ENCODE measurements at places on chromosomes 3 and 15.

- no peak for DNase-seq
Observed at GRCh38 chr3:56761887-56762651, 39.7 kb downstream of the ARHGEF3 start.

GRCh38 chr15:55267401-55268175 is 22.0 kb downstream of the RAB27A start:
- peak; percentile 54 for DNase-seq

GRCh38 chr3:50388720-50389413 is 29.5 kb upstream of the TMEM115 start:
- DNase-seq: no peak

DNA sequence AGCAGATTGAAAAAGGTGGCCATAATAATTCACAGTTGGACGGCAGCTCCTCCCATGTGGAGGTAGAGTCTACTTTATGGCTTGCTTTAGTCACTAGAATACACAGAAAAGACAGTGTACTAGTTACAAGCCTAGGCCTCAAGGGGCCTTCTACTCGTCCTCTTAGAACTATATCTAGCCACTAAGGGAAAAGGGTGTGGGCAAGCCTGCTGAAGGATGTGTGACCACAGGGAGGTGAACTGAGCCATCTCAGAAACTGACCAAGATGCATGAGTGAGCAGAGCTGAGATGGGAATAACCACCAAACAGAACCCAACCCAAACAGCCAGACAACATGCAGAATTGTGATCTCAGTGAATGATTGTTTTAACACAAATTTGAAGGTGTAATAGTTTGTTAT is 335.6 kb upstream of the LMCD1 start:
- DNase-seq: no peak

DNA sequence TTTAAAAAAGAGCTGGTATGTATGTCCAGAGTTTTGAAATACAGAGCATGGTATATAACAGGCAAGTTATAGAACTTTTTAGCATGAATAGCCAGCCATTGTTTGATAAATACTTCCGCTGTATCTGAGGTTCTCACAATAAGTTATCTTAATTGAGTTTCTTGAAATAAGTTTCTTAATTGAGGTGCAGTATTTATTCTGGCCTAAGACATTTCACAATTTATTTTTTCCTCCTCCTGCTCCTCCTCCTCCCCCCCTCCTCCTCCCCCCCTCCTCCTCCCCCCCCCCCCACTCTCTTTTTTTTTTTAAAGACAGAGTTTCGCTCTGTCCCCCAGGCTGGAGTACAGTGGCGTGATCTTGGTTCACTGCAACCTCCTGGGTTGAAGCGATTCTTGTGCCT is 83.4 kb downstream of the VPS8 start:
- DNase-seq: no peak

DNA sequence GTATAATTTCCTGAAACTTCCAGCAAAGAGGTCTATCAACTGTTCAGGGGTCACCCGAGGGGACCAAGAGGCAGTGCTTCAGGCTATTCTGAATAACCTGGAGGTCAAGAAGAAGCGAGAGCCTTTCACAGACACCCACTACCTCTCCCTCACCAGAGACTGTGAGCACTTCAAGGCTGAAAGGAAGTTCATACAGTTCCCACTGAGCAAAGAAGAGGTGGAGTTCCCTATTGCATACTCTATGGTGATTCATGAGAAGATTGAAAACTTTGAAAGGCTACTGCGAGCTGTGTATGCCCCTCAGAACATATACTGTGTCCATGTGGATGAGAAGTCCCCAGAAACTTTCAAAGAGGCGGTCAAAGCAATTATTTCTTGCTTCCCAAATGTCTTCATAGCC is 6.8 kb downstream of the GCNT3 start:
- no peak for DNase-seq

DNA sequence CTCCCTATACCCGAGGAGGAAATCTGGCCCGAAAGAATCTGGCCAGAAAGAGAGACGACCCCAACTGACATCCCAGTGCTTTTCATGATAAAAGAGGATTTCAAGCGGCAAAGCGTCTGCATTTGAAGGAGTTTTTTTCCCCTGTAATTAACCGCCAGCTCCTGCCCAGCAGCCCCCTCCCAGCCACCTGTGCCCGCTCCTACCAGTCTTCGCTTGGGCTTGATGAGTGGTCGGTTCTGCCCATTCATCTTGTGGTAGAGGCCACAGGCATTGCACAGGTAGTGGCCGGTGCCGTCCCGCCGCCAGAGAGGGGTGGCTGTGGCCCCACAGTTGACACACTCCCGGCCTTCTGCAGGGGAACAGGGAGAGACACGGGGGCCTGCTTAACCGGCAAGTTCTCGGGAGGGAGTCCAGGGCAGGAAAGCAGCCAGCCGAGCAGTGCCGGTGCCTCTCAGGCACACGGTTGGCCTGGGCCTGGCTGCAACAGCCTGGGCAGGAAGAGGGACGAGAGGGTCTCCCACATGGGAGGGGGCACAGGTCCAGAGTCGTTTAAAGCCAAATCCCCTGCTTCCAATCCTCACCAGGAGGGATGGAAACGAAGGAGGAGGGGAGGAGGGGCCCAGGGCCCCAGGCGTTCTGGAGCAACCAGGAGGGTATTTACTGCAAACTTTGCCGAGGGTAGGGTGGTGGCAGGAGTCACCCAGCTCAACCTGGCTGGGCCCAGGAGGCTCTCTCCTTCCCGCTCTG is 9.2 kb downstream of the GATA2 start:
- no peak for DNase-seq

GRCh38 chr3:153670577-153670976 is 450.6 kb upstream of the ARHGEF26 start:
- no peak for DNase-seq

- no peak for DNase-seq
Observed at GRCh38 chr15:35458176-35458856, 87.6 kb downstream of the DPH6 start.

- DNase-seq: no peak
Observed at GRCh38 chr3:111910806-111911205, 51.7 kb downstream of the PHLDB2 start.

DNA sequence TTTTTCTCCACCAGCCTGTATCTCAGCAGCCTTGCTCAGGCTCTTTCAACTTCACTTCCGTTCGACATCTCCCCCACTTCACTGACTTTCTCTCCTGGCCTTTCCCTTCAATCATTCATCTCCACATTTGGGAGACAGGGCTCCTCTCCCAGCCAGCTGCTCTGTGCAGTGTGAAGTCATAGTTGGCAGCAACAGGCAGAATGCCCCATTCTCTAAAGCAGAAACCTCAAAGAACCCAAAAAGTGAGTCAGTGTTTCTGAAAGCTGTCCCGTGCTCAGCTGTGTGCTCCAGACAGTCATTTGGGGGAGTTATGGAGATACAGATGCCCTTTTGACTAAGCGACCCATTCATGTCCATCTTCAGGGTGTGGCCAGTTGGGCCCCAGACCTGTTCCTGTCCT is 54.3 kb downstream of the NTRK3 start:
- no peak for DNase-seq

GRCh38 chr3:13884851-13885703 is 5.2 kb upstream of the WNT7A start:
- DNase-seq: peak; percentile 72

DNA sequence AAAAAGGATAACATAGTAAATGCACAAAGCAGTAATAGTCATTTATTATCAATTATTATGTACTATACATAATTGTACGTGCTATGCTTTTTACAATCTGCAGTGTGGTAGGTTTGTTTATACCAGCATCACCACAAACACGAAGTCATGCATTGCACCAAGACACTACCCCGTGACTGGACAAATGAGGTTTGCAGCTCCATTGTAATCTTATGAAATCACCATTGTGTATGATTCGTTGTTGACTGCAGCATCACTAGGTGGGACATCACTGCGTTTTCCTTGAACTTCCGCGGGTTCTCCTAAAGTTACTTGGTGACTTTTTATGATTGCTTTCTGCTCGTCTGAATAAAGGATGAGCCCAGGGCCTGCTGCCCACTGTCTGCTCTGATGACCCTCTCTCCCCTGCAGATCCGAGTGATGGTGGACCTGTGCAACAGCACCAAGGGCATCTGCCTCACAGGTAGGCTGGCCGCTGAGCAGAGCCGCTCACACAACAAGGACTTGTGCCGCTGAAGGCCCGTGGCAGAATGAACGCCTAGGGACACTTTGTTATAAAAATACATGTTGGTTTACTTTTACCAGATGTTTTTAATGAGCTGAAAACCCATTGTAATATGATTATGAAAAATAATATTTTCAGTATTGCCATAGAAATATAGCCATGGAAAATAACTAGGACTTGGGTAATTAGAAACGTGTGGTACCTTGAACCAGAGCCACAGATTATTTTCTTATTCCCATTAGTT is 35.8 kb downstream of the GLDN start:
- no peak for DNase-seq

DNA sequence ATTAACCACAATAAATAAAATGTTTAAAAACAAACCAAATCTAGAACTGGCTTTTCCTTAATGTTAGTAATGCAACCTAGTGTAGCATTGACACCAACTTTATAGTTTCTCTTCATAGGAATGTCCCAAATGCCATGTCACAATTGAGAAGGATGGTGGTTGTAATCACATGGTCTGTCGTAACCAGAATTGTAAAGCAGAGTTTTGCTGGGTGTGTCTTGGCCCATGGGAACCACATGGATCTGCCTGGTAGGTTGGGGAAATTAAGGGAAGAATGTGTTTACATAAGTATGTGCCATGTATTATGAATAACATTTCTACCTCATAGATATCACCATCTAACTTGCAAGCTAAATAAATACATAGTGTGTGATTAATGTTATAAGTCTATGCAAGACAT is 84.4 kb upstream of the GOLGA6B start:
- no peak for DNase-seq

GRCh38 chr15:82045179-82045891 is 483 bp downstream of the MEX3B start:
- peak; percentile 10 for DNase-seq

- no peak for DNase-seq
Observed at GRCh38 chr3:102488331-102488730, 53.5 kb downstream of the ZPLD1 start.

- no peak for DNase-seq
Observed at GRCh38 chr3:72761410-72761809, 86.8 kb downstream of the SHQ1 start.

DNA sequence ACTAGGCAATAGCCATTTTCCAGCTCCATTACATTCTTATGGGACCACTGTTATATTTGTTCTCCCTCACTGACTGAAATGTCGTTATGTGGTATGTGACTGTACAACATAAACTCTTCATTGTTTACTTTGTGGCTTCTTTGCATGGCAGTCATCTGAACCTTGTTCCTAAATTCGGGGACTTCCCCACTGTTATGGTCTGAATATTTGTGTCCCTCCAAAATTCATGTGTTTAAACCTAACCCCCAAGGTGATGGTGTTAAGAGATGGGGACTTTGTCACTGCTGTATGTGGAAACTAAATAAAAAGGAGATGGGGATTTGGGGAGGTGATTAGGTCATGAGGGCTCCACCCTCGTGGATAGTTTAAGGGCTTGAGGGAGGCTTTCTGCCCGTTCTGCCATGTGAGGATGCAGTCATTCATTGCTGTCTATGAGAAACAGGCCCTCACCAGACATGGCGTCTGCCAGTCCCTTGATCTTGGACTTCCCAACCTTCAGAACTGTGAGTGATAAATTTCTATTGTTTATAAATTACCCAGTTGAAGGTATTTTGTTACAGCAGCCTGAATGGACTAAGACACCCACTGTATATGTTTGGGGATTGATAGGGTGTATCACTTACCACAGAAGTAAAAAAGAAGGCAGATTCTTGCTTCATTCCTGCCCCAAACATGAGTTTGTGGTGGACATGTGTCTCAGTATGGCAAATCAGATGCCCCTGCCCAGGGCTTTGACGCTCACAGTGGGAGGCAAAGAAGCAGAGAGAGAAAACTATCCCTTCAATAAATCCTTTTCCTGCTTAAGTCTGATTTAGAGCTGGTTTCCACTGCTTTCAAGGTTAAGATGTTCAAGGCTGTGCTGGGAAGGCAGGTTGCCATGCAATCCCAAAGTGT is 138.0 kb upstream of the UBE2E1 start:
- DNase-seq: no peak

- no peak for DNase-seq
Observed at GRCh38 chr3:124850212-124850611, 37.0 kb downstream of the ITGB5 start.

DNA sequence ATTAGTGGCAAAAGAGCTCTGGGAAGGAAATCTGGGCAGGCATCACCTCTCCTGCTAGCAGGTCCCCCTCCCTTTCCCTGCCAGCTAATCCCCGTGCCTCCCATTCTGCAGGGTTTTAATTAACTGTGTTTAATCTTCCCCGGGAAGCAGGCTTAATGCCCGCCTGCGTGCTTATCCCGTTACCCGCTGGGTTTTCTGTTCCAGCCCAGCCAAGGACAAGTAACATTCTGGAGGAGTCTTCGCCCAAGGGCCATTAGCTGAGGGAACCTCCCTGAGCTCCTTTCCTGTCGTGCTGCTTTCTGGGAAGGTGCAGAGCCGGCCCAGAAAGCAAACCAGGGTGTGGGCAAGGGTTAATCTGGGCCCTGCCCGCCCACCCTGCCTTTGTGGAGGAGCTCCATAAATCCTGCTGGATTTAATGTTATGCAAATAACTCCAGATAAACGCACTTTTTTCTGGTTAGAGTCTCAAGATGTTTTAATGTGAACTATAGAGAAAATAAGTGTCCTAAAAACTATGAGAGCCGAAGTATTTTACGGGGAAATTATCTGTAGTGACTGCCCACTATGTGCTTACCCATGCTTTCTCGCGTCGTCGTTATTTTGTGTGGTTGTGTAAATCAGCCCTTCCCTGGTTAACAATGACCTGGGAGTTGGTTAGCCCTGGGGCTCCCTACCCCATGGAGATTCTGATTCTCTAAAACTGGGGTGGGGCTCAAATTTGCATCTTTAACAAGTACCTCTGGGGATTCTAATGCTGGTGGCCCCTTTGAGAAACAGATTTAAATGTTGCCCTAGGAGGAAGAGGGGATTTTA is 25.9 kb downstream of the TRIM71 start:
- no peak for DNase-seq

DNA sequence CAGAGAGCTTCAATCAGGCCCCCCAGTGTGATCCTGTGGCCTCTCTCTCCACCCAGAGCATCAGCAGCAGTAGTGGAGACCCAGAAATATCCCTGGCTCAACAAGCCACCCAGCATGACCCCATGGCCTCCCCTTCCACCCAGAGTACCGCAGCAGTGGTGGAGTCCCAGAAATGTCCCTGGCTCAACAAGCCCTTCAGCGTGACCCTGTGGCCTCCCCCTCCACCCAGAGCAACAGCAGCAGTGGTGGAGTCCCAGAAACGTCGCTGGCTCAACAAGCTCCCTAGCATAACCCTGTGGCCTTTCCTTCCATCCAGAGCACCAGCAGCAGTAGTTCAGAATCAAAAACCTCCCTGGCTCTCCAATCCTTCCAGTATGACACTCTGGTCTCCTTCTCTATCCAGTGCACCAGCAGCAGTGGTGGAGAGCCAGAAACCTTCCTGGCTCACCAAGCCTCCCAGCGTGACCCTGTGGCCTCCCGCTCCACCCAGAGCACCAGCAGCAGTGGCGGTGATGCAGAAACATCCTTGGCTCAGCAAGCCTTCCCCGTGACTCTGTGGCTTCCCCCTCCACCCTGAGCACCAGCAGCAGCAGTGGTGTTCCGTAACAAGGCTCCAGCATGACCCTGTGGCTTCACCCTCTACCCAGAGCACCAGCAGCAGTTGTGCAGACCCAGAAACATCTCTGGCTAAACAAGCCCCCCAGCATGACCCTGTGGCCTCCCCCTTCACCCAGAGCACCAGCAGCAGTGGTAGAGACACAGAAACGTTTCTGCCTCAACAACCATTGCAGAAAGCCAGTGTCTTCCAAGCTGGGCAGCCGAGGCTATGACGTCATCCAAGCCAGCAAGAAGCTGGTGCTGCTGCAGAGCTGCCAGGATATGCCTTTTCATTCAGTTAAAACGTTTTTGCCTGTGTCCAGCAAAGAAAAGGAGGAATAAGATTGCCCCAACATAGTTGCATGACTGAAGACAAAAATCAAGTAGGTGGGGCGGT is 61.3 kb upstream of the TAMM41 start:
- no peak for DNase-seq

All from activated T-cell treated with anti-CD3 and anti-CD28 coated beads, Interleukin-2, amount 50 U/mL, for 4 hours (primary cell).